ENCODE measurements at places on chromosomes 5 and 9.

DNA sequence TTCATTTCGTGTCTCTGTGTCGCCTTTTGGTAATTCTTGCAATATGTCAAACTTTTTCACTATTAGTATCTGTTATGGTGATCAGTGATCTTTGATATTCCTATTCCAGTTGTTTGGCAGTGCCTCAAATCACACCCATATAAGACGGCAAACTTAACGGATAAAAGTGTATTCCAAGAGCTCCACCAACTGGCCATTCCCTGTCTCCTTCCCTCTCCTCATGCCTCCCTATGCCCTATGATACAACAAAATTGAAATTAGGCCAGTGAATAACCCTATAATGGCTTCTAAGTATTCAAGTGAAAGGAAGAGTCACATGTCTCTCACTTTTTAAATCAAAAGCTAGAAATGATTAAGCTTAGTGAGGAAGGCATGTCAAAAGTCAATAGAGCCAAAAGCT lies 74.8 kb downstream of the CDK5RAP2 start:
- no peak for DNase-seq

DNA sequence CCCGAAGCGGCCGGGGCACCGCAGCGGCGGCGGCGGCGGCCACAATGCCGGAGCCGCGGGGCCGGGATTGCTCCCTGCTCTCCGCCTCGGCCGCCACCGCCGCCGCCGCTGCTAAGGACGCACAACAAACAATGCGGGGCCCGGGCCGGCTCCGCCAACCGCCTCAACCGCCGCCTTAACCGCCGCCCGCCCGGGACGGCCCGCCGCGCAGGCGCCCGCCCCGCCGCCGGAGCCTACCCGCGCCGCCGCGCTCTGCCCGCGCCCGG lies 254 bp downstream of the STRBP start:
- no peak for DNase-seq

- no peak for DNase-seq
These were observed 464.5 kb upstream of the RGMB start for GRCh38 chr5:98308960-98309359.

- no peak for DNase-seq
These were observed 24.7 kb upstream of the ACOT12 start for GRCh38 chr5:81418606-81419005.

GRCh38 chr5:155455791-155456514 lies 442.4 kb downstream of the KIF4B start:
- DNase-seq = no peak

- DNase-seq = no peak
These were observed 91.5 kb upstream of the NREP start for GRCh38 chr5:111848476-111848875.

- DNase-seq = no peak
These were observed 38.0 kb downstream of the WHRN start for GRCh38 chr9:114467226-114467750.

DNA sequence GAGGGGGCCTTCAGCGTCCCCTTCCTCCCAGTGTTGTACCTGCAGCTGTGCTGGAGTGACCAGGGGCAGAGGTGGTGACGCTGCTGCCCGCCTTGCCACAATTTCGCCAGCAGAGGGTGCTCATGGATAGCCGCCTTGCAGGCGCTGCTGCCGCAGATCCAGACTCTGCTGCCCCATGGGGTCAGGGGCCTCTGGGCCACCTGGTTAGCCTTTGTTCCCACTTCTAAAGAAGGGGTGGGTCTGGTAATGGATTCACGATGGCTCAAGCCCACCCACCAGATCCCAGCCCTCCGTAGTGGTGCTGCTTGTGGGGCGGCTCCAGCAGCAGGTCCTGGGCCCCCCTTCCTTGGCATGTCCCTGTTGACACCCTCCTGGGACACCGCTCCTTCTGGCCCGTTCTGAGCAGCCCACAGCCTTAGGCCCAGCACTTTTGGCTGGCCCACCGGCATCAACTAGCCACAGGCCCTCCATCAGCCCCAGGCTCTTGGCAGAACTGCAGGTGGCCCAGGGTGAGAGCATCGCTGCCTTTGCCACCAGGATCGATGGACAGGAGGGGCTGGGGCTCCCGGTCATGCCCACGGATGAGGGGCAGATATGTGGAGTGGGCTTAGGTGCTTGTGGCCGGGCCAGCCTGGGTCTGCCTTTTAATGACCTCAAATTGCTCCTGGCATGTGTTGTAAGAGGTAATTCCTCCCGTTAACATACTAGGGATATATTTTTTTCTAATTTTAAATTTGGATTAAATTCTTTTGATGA lies 57.2 kb downstream of the COL5A1 start:
- peak; percentile 65 for DNase-seq

DNA sequence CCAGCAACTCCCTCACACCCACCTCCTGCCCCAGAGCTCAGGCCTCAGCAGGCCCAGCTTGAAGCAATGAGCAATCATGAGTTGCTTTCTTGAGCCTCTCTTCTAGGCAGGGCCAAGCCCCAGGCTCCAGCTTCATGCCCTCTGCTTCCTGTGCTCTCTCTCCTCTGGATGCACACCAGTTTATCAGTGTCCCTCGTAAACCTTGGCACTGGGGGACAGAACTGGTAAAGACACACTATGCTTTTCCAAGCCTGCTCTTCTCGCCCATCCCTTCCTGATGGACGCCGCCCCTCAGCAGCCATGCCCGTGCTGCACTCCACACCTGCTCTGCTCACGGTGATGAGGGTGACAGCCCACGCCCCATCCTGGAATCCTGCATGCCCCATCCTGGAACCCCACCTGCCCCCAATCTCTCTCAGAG lies 49.4 kb upstream of the ORM1 start:
- no peak for DNase-seq

- no peak for DNase-seq
These were observed 17.1 kb downstream of the TRMO start for GRCh38 chr9:97905228-97905627.

DNA sequence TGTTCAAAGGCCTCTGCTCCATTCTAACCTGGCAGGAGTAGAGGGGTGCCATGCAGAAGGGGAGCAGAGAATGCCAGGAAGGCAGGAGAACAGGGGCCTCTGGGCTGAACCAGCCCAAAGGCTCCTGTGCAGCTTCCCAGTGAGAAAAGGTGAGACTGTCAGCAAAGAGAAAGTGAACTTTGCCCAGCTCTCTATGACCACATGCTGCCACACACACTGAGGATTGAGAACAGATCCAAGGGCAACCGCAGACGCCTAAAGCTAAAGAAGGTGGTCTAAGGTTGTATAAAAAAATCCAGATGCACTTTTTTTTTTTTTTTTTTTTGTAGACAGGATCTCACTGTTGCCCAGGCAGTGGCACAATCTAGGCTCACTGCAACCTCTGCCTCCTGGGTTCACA lies 51.4 kb downstream of the ALDH7A1 start:
- DNase-seq = no peak

GRCh38 chr9:32581512-32582143 lies 8.7 kb upstream of the NDUFB6 start:
- DNase-seq = peak; percentile 28

DNA sequence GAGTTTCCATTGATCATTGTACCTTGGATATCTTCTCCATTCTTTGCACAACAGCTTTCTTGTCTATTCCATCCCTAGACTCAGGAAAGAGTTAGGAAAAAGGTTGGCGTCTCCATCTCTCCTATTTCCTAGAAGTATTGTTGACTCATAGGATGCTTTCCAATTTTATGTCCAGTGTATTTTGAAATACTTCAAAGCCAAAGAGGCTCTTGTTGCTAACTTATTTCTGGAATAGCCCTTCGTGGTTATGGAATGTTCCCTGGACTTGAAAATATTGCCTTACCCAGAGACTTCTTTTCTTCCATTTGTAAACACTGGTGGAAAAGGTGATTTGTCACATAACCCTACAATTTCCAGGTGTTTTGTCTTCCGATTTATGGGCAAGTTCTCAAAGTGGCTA lies 402.3 kb upstream of the ZNF608 start:
- no peak for DNase-seq

- no peak for DNase-seq
These were observed 19.2 kb upstream of the SMC2 start for GRCh38 chr9:104074876-104075275.

- DNase-seq = no peak
These were observed 49.8 kb downstream of the GABBR2 start for GRCh38 chr9:98658951-98659351.

- no peak for DNase-seq
These were observed 202.0 kb upstream of the KLF9 start for GRCh38 chr9:70616228-70616990.

DNA sequence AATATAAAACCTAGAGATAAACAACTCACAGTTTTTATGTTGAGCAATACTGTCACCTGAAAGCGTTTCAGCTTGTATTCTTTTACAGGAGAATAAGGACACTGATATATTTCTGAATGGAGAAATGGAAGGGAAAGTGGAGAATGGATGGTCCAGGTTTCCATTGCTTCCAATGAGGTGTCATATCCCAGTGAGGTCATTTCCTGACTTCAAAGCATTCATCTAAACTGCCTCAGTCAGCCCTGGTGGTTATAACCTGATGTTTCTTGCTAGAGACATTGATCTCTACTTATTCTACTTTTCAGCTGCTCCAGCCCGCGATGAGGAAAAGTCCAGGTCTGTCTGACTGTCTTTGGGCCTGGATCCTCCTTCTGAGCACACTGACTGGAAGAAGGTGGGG lies 2.6 kb downstream of the GABRA1 start:
- no peak for DNase-seq

DNA sequence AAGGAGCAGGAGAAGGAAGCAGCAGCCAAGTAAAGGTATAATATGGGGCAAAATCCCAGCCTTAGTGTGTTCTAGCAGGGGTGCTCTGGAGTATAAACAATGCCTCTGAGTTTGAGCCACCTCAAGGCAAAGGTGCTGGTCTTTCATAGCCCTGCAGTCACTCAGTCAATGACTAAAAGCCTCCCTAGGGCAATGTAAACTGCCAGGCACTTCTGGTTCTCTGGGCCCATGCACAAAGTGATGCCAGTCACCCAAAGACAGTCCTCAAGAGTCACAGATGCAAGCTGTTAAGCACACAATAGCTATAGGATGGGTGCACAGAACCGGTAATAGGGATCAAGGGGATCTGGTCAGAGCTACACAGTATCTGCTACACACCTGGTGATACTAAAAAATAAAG lies 12.6 kb downstream of the ZBTB5 start:
- no peak for DNase-seq

GRCh38 chr5:134490925-134491271 lies 34.6 kb upstream of the JADE2 start:
- DNase-seq = no peak

- no peak for DNase-seq
These were observed 100.7 kb downstream of the YTHDC2 start for GRCh38 chr5:113614191-113614590.

- DNase-seq = no peak
These were observed 94.7 kb upstream of the ANKRD55 start for GRCh38 chr5:56327809-56328208.

Data from iPS DF 19.7 (cell line).